Activated CD4-positive, alpha-beta T cell treated with anti-CD3 and anti-CD28 coated beads, Interleukin-2, amount 50 U/mL, for 1 hour (primary cell): ENCODE measurements at places on chromosomes 16 and 17.

- DNase-seq = no peak
These were observed 180.3 kb upstream of the MYOCD start for GRCh38 chr17:12485361-12485906.

DNA sequence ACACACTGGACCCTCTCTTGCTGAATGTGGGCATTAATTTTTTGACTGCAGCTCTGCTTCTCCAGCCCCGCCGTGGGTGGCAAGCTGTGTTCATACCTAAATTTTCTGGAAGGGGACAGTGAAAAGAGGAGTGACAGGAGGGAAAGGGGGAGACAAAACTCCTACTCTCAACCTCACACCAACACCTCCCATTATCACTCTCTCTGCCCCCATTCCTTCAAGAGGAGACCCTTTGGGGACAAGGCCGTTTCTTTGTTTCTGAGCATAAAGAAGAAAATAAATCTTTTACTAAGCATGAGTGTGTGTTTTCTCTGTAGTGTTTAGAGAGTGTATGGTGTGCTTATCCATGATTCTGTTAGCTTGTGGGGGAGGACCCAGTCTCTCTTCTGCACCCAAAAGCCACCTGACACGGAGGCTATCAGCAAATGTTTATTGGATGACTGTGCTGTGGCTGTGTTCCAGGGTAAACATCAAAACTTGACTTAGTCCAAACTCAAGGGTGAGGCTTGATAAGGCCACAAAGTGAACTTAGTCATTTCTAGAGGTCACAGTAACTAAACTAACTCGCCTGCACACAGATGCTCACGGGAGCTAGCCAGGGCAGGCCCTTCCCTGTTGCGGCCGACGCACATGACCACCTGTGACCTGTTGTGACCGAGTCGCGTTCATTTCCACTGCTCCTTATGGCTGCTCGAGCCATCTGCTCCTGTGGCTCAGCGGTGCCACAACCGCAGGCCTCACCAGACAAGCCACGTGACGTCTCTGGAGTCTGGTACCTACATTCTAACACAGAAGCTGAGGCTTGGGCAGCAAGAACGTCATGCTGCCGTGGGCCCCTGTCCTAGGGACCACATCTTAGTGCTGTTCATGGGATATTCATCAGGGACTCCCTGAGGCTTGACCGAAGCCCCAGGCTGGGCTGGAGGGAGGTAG, 9.8 kb upstream of the MED11 start:
- DNase-seq = no peak

GRCh38 chr16:86634292-86634691, 55.9 kb downstream of the FOXL1 start:
- no peak for DNase-seq

DNA sequence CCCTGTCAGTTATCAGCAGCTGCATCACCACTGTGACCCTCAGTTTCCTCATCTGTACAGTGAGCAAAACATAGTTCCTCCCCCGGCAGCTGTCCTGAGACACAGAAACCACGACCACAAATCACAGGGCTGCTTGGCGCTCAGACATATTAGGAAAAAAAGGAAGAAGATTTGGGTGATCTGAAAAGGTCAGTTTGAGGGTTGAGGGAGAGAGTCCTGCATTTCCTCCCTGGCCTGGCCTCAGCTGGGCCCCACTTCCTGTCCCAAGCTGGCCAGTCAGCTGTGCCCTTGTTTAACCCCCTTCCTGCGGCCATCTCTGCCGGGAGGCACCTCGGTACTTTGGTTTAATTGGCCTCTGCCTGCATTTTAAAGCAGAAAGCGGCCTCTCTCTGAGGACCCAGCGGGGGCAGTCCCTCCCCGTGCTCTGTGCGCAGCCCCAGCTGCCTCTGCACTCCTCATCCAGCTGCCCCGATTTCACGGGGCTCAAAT, 24.0 kb upstream of the CIBAR2 start:
- no peak for DNase-seq

- DNase-seq = no peak
These were observed 15.0 kb downstream of the RAB40B start for GRCh38 chr17:82683534-82683933.

DNA sequence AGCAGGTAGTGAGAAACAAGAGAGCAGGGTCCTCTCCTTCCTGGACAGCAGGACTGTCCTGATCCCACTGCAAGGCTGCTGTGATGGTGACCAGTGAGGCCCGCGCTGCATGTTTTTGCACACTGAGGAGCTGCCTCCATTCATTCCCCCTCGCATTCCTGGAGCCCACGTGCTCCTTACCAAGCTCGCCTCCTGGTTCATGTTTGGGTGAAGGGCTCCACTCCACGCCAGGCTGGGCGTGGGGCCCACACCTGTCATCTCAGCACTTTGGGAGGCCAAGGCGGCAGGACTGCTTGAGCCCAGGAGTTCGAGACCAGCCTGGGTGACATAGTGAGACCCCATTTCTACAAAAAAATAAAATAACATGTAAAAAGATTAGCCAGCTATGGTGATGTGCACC, 15.4 kb upstream of the FASN start:
- DNase-seq = no peak

GRCh38 chr17:80947200-80947940, 44.3 kb upstream of the CHMP6 start:
- no peak for DNase-seq

- DNase-seq = no peak
These were observed 19.0 kb downstream of the GP2 start for GRCh38 chr16:20308266-20308665.

DNA sequence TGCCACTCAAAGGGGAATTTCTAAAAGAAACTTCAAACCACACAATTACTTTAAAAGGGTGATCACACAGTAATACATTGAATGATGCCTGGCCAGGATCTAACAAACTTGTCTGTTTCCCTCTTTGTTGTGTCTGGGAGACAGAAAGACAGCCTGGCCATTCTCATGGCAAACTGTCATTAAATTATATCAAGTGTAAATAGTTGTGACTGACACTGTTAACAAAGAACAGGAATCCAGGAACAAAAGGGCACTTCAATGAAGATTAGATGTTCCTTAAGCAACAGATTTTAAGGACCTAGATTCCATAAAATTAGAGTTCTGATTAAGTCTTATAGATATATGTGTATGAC, 383.6 kb downstream of the KCNJ2 start:
- no peak for DNase-seq
